AG09319 (cell line): ENCODE measurements at places on chromosomes 3 and 15.

GRCh38 chr3:103847081-103848062 lies 1412.6 kb downstream of the ZPLD1 start:
- DNase-seq, result no peak

DNA sequence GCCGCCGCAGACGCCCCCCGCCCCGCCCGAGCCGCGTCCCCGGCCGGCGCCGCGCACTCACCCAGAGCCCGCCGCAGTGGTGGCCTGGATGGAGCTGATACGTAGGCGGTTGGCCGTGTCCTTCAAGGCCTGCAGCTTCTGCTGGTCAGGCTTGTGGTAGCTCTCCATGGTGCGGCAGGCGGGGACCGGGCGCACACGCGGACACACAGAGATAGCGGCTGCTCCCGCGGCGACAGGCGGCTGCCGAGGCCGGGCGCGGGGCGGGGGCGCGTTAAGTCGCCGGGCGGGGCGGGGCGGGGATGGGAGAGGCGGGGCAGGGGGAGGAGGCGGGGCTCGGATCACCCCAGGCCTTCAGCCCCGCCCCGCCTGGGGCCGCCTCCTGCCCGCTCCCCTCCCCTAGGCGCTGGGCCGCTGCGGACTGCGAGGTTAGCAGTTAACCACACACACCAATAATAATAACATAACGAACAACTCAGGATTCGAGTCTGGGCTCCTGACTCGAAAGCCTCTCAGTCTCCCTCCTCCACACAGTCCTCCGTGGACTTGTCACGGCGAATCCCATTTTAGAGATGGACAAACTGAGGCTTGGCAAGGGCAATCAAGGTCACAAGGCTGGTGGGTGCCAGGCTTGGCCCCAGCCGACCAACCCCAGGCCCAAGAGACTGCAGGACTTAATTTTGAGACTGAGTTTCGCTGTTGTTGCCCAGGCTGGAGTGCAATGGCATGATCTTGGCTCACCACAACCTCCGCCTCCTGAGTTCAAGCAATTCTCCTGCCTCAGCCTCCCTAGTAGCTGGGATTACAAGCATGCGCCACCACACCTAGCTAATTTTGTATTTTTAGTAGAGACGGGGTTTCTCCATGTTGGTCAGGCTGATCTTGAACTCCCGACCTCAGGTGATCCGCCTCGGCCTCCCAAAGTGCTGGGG lies at the start of gene TKT:
TKT (minus strand) TSS at position 248 of the 929 bp plus-strand sequence; CDS start at position 168, 80 bp downstream.
- DNase-seq, result peak; percentile 71

DNA sequence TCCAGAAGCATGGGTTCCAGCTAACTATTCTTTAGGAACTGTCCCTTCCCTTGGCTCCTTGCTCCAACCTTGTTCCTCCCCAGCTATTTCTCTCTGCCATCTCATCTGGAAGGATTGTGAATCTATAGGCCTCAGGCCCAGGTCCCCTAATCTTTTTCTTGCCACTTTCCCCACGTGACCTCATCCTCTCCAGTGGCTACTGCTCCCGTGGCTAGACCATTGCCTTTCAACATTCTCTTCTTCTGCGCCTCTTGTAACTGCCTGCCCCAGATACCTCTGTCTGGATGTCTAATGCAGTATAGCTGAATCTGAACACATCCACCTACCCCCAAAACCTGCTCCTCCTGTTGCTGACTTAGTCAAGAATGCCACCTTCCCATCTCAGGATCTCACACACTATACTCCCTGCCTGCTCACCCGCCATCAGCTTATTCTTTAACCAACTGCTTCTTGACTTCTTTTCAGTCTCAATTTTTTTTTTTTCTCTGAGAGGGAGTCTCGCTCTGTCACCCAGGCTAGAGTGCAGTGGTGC lies 5.2 kb downstream of the GPX1 start:
- DNase-seq, result no peak

DNA sequence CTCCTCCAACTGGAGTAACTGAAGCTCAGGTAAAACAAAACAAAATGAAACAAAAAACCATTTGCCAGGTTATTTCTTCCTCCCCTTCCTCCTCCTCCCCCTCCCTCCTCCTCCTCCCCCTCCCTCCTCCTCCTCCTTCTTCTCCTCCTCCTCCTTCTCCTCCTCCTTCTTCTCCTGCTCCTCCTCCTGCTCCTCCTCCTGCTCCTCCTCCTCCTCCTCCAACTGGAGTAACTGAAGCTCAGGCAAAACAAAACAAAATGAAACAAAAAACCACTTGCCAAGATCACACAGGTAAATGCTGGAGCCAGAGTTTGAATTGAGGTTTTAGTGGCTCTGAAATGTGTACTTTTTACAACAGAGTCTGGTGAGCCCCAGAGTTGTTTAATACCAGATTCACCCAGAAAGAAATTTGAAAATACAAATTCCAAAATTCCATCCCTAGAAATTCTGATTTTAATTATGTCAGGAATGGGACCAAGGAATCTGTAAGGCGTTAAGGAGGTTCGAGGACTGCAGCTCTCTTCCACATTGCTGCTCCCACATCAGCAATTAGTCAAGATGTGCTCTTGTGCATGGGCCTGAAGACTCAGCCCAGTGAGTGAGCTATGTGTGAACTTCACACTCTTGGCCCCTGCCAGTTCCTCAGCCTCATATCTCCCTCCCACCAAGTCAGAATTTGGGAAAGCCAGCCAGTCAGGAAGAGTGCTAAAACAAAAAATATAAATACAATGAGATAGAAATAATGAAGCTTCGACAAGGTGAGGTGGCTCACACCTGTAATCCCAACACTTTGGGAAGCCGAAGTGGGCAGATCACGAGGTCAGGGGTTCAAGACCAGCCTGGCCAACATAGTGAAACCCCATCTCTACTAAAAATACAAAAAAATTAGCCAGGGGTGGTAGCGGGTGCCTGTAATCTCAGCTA lies 31.6 kb upstream of the ZNF770 start:
- DNase-seq, result no peak
